ENCODE measurements at places on chromosomes 1 and 21. TPM values are rescaled to one million over a fixed set of nuclear protein-coding genes. Genes with fewer than 3 reads are reported as not detected.

Gene FCER1G
- 10.8 TPM for polyA plus RNA-seq

Gene MMEL1
- polyA plus RNA-seq, result 1.6 TPM

Gene ISG15
- polyA plus RNA-seq, result 9.4 TPM

Gene FCRL5
- 0.17 TPM for polyA plus RNA-seq

Gene KRTAP7-1
- polyA plus RNA-seq, result not detected

Gene COL24A1
- 1.8 TPM for polyA plus RNA-seq

Gene CFHR2
- not detected for polyA plus RNA-seq

Gene BARHL2
- not detected for polyA plus RNA-seq

Gene LEMD1
- polyA plus RNA-seq, result 3.9 TPM

Gene ZNF593OS
- polyA plus RNA-seq, result 1.4 TPM

Gene PAX7
- polyA plus RNA-seq, result not detected

Gene GPR25
- not detected for polyA plus RNA-seq

Gene OVAAL
- polyA plus RNA-seq, result not detected

Gene BRDT
- not detected for polyA plus RNA-seq

Gene ORC1
- 10.4 TPM for polyA plus RNA-seq

Gene C1orf185
- polyA plus RNA-seq, result not detected

Gene UQCRHL
- 3.1 TPM for polyA plus RNA-seq

Gene IBA57
- 5.8 TPM for polyA plus RNA-seq

Gene SLC22A15
- polyA plus RNA-seq, result 7.1 TPM

Gene PLEKHA6
- 46.1 TPM for polyA plus RNA-seq

Gene ANKRD45
- polyA plus RNA-seq, result 5.9 TPM

Gene ROR1
- polyA plus RNA-seq, result 36.8 TPM

Gene HEYL
- polyA plus RNA-seq, result 20.6 TPM

Gene FCRLB
- polyA plus RNA-seq, result 4.4 TPM

Gene PPFIA4
- 9.7 TPM for polyA plus RNA-seq

Gene CAMK1G
- polyA plus RNA-seq, result 5.2 TPM

Gene ESPN
- polyA plus RNA-seq, result 12.2 TPM

Gene TNFRSF14
- polyA plus RNA-seq, result 17.8 TPM

Gene PDE9A
- polyA plus RNA-seq, result 44.3 TPM

Gene NTPCR
- 77.3 TPM for polyA plus RNA-seq

Gene BRINP2
- 0.13 TPM for polyA plus RNA-seq

Gene FLG2
- 0.40 TPM for polyA plus RNA-seq

Gene RIMS3
- 1.9 TPM for polyA plus RNA-seq

Gene CRABP2
- polyA plus RNA-seq, result 85.6 TPM

Gene RGS18
- polyA plus RNA-seq, result 1.8 TPM

Gene SPRR4
- polyA plus RNA-seq, result not detected

Gene LIN28A
- polyA plus RNA-seq, result 0.15 TPM

Gene GABPB2
- polyA plus RNA-seq, result 16.2 TPM

Gene PRDM16
- polyA plus RNA-seq, result 7.3 TPM

Gene S100B
- polyA plus RNA-seq, result 3.2 TPM

Gene MCOLN3
- 23.1 TPM for polyA plus RNA-seq

Gene CNR2
- polyA plus RNA-seq, result 0.08 TPM

Gene TRAF5
- 27.9 TPM for polyA plus RNA-seq

Gene FAM177B
- polyA plus RNA-seq, result not detected

Gene DIRAS3
- polyA plus RNA-seq, result 3.1 TPM

Gene PDC
- 0.35 TPM for polyA plus RNA-seq

Gene BRINP3
- polyA plus RNA-seq, result 7.6 TPM

Gene KIF21B
- polyA plus RNA-seq, result 2.7 TPM

Gene ADGRL4
- polyA plus RNA-seq, result 22.0 TPM

Gene FCER1A
- polyA plus RNA-seq, result 0.37 TPM

Gene GJC2
- polyA plus RNA-seq, result 0.42 TPM
